WERI-Rb-1 (cell line): ENCODE measurements at places on chromosomes 6 and 20.
A peak's percentile ranks its signal among the peaks of the same experiment; 100 is the strongest.

DNA sequence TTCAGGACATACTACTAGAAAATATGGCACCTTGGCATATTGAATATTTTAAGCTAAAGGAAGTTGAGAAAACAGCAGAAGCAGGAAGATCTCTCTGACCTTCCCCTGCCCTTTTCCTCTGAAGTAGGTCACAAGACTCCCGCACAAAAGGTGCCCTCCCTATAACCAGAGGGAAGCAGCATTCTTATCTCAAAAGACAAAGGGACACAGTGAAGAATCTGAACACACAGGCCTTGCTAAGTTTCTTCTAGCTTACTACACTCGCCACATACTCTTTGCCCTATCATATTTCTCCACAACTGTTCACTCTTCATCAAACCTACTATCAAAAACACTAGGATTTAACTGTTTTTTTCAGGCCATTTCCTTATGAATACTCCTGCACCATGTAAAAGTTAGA, 151.2 kb downstream of the ELOVL4 start:
- no peak for DNase-seq

- DNase-seq = no peak
Observed at GRCh38 chr6:95240514-95240913, 336.8 kb upstream of the MANEA start.

- DNase-seq = no peak
Observed at GRCh38 chr6:54992789-54993188, 146.2 kb downstream of the FAM83B start.

DNA sequence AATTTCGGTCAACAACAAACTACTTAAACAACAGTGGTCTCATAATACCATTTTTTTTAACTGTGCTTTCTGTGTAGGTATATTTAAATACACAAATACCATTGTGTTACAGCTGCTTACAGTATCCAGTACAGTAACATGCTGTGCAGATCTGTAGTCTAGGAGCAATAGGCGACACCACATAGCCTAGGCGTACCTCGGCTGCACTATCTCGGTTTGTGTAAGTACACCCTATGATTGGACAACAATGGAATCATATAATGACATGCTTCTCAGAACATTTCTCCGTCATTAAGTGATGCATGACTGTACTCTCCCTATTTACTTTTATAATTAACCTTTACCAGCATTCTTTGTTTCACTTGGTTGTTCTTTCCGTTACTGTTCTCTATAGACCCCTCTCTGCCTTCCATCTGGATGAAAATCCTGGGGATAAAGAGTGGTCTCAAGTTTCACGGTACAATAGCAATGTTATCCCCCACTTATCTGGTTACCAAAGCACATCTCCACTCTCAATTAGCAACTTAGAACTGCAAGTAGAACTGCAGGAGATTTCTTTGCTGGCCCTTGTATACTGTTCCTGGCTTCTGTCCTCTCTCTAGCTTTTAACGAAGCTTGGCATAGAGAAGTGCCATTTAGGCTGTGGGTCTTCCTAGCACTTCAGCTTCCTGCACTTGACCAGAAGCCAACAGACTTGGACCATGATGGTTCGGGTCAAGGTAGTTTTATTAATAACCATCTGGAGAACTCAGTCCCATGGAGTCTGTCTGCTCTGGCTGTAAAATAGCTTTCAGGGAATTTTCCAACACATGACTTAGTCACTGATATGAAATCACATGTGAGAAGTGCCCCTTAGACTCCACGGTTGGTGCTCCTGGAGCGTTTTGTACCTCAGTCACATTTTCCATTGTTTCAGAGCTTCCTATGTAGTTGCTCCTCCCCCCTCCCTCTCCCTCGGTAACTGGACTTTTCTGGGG, 80.4 kb upstream of the POPDC3 start:
- no peak for DNase-seq

- no peak for DNase-seq
Observed at GRCh38 chr6:137522831-137523230, 28.6 kb upstream of the OLIG3 start.

DNA sequence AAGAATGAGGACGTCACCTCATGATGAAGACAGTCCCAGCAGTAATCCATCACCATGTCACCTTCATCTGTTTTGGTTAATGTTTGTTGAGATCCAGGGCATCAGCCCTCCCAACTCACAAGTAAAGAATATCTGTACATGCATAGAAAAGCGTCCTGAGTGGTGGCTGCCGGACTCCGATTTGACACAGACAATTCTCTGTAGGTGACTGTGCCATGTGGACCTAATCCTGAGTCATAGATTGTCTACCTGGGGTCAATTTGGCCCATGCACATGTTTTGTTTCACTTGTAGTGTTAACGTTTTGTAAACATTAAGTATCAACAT, 168.4 kb upstream of the UST start:
- DNase-seq = no peak

- peak; percentile 75 for DNase-seq
Observed at GRCh38 chr6:26331218-26332073, 33.6 kb upstream of the BTN3A2 start.

GRCh38 chr6:3890047-3890446, 40.9 kb downstream of the FAM50B start:
- no peak for DNase-seq

GRCh38 chr20:13211956-13212618, 9.0 kb upstream of the ISM1 start:
- DNase-seq = no peak

DNA sequence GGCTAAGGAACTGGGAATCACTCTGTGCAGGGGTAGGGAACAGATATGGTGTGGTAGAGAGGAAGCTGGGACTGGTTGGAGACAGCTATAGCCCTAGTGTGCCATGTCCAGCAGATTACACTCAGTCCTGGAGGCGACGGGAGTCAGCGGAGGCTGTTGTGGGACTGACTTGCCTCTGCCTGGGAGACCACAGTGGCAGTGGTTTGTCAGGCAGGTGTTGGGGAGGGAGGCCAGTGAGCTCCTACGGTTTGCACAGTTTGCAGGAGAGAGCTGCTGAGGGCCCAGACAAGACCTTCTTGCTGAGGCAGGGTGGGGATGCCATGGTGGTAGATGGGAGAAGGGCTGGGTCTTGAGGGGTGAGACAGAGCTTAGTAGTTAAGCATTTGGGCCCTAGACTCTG, 4.9 kb downstream of the PLCG1 start:
- DNase-seq = no peak

DNA sequence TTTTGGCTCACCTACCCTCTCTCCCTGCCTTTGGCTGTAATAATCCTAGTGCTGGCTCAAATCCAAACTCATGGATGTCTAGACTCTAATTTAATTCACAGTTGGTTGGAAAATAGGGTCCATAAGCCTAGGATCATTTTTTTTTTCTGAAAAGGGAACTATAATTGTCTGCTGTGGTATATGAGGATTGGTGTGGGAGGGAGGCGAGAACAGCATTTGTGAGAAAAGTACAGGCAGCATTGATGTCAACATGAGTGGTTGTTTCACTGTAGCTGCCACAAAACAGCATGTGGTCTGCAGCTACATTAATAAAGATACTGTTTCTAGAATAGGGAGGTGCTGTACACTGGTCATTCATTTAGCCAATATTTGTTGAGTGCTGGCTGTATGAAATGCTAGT, 18.6 kb upstream of the POLR1H start:
- DNase-seq = no peak

DNA sequence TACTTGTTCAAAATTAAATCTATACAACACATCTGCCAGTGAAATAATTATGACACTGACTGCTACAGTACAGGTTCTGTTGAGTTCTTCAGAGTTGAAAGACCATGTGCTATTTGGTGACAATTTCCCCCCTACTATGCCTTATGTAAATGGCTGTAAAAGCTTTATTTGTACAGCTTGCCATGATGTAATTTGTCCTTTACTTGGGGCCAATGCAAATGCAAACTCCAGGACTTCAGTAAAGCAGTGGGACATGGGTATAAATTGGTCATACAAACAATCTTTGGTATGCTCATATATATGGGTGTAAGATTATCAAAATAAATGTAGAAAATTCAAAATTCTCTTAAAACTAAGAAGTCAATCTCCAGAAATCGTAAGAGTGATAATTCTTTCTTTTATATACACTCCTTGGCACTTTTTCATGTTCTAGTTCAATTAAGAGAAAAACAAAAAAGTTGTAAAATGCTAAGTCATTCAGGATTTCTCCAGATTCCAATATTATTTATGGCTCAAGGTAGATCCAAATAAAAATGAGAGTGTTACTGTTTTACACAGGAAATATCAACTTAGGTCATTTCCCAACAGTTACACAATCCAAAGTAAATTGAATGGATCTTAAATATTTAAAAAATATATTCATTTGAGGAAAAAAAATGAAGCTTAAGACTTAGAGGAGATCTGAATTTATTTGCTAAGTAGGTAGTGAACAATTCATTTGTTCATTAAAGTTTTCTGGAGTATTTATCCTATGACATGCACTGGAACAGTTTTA, 1310.5 kb upstream of the CITED2 start:
- DNase-seq = no peak

DNA sequence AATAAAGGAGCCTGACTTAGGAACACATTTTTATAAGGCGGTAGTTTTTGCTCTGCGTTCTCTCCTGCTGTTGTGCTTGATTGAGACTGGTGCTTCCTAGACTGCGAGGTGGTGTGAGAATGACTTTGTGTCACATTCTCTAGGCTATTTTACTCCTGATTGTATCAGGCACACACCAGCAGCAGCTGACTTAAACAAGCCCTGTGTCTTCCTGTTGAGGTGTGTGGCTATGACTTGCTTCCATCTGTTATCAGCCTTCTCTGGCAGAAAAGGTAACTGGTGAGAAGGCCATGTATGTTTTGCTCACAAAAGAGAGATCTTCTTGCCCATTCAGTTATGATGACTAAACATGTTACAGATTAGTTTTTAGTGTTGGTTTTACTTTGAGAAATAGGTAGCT, 43.4 kb downstream of the CLVS2 start:
- DNase-seq = no peak

DNA sequence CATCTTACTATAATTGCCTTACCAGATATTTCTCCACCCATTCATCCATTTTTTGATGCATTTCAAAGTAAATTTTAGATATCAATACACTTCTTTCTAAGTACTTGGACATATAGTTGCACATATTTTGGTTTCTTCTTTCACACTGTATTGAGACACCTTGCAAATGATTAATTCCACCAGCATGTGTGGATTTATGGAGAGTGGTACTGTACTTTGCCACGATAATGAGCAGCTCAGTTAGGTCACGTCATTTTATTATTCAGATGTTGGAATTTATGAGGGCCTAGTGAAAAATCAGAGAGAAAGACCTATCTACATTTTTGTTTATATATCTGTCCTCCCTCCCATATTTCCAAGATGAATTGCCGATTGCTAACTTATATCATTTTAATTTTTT, 5.3 kb downstream of the NFYA start:
- no peak for DNase-seq

- no peak for DNase-seq
Observed at GRCh38 chr6:37062424-37062823, 57.0 kb downstream of the FGD2 start.
